ENCODE measurements at places on chromosomes 1 and 21.

- no peak for DNase-seq
Observed at GRCh38 chr1:37704966-37705365, 12.7 kb downstream of the CDCA8 start.

GRCh38 chr1:60895701-60896100, 186.7 kb upstream of the NFIA start:
- DNase-seq: no peak

DNA sequence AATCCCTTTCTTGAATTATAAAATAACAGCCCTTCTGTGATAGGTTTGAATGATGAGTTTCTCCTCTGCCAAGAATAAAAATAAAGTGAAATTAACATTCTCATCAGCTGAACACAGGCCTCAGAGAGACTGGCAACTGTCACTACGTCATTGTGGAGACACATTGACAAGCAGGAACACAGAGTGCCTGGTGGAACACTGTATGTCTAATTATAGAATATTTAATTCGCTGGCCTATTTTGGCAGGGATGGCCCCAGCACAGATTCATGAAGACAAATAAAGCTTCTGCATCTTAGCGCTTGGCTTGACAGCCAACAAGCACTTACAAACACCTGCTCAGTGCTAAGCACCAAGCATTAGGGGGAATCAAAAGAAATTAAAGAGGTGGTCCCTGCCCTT, 52.0 kb upstream of the SMYD2 start:
- DNase-seq: no peak

DNA sequence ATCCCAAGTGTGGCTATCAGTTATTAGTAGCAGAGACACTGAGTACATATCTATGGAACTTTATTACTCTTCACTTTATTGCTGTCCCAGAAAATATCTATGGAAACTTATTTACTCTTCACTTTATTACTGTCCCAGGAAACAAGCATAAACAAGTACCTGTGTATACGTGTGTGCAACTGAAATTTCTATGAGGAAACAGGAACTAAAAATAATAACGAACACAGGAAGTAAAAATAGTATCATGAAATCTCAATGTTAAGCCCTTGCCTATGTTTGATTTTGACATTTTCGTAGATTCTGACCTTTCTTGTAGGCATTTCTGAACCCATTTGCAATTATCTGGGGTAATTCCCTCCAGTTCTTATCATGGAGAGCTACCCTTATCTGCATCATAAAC, 64.9 kb upstream of the KRTAP19-8 start:
- DNase-seq: no peak

DNA sequence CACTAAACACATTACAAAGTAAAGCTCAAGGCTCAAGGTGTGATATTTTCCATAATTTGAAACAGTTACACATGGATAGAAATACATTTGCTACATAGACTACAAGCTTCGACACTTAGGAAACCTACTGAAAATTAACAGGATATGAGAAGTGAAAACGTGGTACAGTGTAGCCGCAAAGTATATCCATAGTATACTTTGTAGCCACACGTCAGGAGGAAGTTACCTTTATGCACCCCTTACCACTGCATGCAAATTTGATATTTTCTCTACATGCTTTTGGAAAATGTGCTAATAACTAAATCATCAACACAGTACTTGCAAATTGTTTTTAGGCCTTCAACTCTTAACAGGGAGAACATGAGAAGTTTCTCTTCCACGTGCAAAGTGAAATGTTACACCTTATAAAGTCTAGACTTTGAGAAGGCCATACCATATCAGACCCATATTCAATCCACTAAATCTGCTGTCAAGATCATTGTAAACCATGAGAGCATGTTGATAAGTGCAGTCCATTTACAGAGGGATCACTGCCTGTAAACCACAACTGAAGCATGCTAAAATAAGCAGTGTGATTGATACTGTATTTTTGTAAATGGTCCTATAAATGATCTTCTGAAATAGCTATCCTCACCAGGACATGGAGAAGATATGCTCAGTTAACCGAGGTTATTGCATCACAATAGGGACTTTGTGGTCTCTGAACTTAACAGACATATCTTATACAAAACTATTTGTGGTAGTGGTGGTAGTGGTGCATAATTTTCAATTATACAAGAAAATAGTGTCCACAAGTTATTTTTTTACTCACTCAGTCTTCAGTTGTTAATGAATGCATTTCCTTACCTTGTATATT, 64.7 kb downstream of the VAV3 start:
- no peak for DNase-seq

GRCh38 chr1:153057375-153057774, at the start of gene SPRR2A:
Gene SPRR2A, minus strand, starts transcription at chr1:153057512. Its CDS starts 777 bp downstream, at chr1:153056735.
- no peak for DNase-seq

- no peak for DNase-seq
Observed at GRCh38 chr1:89631816-89632656, 884 bp upstream of the LRRC8C start.

DNA sequence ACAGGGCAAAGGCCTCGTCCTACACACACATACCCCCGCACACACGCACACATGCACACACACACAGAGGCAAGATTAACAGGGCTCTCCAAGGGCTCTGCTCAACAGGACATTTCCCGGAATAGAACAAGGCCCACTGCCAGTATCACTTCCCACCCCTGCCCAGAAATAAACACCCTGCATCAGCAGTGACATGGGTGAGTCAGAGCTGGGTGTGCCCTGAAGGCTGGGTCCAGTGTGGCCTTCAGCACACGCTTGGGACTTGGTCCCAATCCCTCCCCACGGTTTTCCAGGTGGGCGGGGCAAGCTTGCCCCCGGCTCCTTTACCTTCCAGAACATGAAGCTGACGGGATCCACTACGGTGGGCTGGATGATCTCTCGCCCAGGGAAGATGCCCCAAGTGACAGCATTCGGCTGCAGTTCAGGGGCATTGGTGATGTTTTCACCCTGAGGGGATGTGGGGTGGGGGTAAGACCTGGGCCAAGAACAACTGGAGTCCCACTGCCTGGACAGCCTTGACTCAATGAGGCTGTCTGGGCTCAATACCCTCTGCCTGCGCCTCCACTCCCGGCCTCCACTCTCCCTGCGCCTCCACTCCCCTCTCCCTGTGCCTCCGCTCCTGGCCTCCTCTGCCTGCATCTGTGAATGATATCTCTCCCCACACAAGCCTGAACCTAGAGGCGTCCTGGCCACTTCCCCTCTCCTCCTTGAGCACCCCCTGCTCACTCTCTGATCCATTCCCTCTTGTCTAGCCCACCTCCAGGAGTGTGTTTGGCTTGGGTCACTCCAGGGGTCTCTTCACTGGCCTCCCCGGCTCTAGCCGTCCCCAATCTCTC, 14.7 kb downstream of the MTHFR start:
- peak; percentile 56 for DNase-seq

- DNase-seq: no peak
Observed at GRCh38 chr1:151196292-151196800, 2.0 kb upstream of the PIP5K1A start.

DNA sequence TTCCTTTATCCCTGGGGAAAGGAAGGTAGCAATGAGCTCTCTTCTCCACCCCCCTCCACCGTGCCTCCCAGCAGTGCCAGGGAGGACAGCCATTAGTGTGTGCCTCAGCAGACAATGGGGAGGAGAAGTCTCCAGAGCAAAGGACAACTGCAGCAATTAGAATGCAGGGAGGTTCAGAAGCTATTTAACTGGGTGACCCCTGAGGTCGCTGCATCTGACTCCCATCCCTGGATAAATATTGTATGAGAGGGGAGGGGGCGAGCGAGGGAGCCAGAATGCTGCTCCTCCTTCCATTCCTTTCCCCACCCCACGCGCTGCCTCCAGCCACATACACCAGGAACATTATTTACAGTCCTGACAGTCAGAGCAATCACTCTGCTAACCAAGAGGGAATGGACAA, 59.0 kb downstream of the ERI3 start:
- no peak for DNase-seq

- no peak for DNase-seq
Observed at GRCh38 chr1:224182057-224182865, 779 bp upstream of the DEGS1 start.

GRCh38 chr1:225653463-225654276, 747 bp upstream of the ENAH start:
- no peak for DNase-seq

DNA sequence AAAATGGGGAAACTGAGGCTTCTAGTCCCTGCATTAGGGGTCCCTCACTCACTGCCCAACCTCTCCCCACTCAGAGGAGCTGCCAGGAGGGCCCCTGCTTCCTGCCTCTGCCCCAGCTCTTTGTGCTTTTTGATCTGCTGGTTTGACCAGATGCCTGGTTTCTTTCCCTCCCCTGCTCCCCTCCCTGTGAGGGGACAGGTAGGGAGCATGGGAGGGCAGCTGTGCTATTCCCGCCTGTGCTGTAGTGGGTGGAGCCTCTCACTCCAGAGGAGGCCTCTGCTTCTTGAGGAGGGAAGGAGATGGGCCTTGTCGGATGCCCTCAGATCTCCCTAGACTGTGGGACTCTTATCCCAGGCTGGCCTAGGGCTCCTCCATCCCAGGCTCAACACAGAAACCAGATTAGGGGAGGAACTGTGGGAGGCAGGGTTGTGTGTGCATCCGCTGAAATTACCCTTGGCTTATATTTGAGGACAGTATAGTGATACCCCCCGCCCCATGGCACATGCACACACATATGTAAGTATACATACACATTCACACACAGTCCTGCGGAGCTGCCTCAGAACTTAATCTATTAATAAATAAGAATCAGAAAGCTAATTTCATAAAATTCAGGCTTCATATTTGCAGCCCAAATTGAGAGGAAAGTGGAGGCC, 4.6 kb downstream of the BOLA1 start:
- no peak for DNase-seq

DNA sequence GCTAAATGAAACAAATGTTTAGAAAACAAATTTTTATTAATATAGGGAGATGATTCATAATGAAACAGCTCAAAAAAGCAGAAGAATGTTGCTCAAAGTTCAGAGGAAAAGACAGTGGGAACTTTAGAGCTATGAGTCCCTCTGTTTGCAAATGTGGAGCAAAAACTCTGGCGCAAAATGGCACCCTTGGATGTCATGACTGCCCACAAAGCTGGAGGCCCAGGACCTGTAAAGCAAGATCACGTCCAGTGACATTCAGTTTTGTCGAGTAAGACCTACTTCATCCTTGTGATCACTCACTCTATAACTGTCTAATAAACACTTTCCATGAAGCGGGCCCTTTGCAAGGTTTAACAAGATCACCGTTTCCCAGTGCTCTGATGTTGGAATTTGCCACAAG, 9.1 kb upstream of the EXO1 start:
- no peak for DNase-seq

DNA sequence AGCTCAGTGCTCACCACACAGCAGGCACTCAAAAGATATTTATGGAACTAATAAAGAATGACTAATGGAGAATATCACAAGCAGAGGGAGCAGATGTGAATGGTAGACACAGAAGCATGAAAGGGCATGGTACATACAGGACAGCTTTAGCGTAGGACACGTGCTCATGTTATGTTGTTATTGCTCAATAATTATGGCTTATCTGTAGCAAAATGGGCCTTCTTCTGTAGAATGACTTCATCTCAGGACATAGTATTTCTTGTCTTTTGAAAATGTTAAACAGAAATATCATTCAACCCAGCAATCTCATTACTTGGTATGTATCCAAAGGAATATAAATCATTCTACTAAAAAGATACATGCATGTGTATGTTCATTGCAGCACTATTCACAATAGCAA, 58.9 kb upstream of the EXO1 start:
- no peak for DNase-seq

- no peak for DNase-seq
Observed at GRCh38 chr1:240843798-240844197, 231.8 kb upstream of the GREM2 start.

DNA sequence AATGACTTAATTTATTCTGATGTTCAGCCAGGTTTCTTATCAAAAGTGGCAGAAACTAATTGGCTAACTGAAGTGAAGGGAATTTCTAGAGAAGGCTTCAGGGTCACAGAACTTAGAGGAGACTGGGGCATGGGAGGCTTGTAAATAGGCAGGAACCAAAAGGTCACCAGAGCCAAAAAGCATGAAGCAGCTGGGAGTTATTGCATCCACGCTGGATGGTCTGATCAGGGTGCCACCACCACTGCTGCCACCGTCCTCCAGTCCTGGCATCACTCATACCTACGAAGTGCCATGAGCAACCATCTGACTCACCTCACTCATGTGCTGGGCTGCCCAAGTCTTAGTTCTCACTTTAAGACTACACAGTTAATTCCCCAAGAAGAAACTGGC, 82.5 kb upstream of the DPH5 start:
- peak; percentile 18 for DNase-seq

GRCh38 chr1:155320661-155321617, at the start of gene RUSC1:
Gene RUSC1, plus strand, starts transcription at chr1:155320894. Its CDS starts 880 bp downstream, at chr1:155321774.
- DNase-seq: no peak
